CD4-positive, alpha-beta T cell treated with Interferon alpha-2 for 1 hour (primary cell): ENCODE measurements at places on chromosomes 3 and 15.

GRCh38 chr3:169295126-169295525 lies 368.4 kb downstream of the MECOM start:
- DNase-seq: no peak

GRCh38 chr3:195543500-195544229 lies 540 bp upstream of the PPP1R2 start:
- DNase-seq: no peak

- DNase-seq: no peak
Measured at GRCh38 chr3:53420831-53421230, 73.5 kb upstream of the DCP1A start.

- DNase-seq: no peak
Measured at GRCh38 chr3:38578551-38578950, 70.9 kb downstream of the SCN5A start.

- DNase-seq: no peak
Measured at GRCh38 chr3:119639494-119640350, 20.7 kb downstream of the POPDC2 start.

GRCh38 chr3:126490619-126491018 lies 14.9 kb upstream of the ZXDC start:
- DNase-seq: no peak

GRCh38 chr3:66392512-66392911 lies 108.3 kb downstream of the LRIG1 start:
- no peak for DNase-seq

GRCh38 chr3:72567474-72567873 lies 280.8 kb downstream of the SHQ1 start:
- no peak for DNase-seq

- peak; percentile 75 for DNase-seq
Measured at GRCh38 chr15:44593042-44593736, 56.2 kb downstream of the EIF3J start.

DNA sequence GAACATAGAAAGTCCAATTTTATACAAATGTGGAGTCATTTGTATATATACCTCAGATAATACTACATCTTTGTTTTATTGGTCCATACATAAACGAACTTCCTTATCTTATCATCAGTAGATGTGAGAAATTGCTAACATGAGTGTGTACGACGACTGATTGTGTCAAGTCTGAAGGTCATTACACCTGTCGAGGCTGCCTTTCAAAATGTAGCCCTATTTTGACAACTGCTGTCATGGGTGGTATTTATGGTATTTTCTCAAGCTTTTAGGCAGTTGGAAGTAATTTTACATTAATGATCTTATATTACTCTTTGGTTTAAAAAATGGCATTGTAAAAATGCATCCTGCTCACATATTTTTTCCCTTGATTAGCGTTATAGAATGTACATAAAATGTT lies 183.7 kb upstream of the DNAJC19 start:
- DNase-seq: no peak

DNA sequence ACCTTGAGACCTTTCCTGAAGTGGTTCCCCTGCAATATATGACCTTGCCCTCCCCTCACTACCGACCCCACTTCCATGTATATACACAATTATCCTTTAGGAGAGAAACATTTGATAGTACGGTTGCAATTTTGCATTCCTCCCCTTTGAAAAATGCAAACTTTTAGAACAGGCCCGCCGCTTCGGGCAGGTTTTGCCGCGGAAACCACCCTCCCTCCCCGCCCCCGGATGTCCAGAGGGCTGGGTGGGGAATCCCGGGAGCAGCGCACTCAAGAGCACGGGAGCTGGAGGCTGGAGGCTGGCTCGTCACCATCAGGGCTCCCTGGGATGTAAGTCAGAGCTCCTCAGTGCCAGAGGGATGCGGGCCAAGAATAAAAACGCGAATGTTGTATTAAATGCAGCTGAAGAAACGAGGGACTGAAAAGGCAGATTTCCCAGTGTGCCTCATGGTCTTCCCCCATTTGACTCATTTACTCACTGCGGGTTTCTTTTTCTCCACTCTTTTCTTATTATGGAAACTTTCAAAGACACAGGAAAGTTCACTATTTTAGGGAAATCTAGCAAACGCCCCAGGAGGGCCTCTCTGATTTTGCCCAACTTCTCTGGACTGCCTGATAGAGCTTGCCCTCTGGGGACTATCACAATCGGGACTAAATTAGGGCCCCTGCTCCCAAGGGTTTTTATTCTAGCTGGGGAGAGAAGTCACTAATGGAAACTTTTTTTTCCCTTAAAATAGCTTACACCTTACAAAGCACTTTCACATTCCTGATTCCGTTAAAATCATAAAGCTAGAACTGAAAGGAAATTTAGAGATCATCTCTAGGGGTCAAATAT lies 2.9 kb upstream of the USP3 start:
- peak; percentile 34 for DNase-seq
